Stimulated activated CD8-positive, alpha-beta memory T cell treated with anti-CD3 and anti-CD28 coated beads, Interleukin-7, amount 100 ng/mL, for 1 hour (primary cell): ENCODE measurements at places on chromosomes 2 and 18.

DNA sequence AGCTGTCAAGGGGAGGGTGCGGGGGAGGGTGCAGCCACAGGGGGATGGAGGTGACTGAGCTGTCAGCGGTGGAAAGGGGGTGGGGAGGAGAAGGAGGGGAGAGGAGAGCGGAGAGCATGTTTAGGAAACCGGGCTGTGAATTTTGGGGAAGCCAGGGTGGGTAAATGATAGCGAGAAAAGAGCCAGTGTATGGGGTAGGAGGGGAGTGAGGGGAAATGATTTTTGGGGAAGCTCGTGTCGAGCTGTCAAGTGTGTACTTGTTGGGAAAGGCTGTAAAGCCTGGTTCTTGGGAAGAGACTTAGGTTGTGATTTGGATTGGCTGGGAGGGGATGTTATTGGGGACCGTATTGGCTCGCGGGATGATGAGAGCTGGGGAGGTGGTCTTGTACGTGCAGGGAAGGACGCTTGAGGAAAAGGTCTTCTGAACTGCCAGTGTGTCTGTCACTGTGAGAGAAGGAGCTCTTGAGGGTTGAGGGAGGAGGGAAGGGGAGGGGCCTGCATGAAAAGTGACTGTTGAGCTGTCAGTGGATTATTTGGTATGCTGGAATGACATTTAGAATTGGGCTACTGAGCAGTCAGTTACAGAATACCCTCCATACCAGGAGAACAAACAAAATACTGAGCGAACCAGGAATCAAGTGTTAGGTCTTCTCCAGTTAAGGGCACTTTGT, 1.0 kb downstream of the UBR3 start:
- DNase-seq = peak; percentile 21

DNA sequence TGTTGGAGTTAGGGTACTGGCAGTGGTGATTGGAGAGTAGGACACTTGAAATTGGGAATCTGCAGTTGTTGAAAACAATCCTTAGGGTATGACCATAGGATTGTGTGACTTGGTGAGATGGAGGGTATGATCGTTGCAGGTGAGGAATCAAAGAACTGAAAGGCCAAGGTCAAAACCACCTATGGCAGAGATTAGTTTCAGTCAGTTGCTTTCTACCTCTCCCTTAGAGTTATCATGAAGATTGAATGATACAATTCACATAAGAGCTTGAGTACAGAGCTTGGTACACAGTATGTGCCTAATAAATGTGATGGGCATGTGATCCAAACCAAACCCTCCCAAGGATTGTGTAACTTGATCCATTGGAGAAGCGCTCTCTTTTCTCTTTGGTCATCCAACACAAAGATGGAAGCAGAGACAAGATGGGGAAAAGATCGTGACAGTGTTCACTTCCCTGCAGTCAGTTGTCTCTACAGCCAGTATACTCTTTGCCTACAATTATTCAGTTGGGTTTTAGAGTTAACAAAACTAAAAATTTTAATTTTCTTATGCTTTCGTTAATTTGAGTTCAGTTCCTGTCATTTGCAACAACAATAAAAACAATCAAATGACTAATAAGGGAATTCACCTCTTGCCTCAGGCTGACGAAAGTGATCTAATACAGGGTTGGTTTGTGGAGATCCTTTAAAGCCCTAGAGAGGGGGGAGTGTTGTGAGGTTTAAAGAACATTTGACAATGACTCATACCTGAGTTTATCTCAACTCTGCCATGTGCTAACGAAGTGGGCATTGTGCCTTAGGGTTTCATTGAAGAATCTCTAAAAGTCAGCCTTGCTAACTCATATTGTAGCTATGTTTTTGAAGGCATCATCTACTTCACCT, 14.8 kb upstream of the SMAD2 start:
- DNase-seq = no peak

DNA sequence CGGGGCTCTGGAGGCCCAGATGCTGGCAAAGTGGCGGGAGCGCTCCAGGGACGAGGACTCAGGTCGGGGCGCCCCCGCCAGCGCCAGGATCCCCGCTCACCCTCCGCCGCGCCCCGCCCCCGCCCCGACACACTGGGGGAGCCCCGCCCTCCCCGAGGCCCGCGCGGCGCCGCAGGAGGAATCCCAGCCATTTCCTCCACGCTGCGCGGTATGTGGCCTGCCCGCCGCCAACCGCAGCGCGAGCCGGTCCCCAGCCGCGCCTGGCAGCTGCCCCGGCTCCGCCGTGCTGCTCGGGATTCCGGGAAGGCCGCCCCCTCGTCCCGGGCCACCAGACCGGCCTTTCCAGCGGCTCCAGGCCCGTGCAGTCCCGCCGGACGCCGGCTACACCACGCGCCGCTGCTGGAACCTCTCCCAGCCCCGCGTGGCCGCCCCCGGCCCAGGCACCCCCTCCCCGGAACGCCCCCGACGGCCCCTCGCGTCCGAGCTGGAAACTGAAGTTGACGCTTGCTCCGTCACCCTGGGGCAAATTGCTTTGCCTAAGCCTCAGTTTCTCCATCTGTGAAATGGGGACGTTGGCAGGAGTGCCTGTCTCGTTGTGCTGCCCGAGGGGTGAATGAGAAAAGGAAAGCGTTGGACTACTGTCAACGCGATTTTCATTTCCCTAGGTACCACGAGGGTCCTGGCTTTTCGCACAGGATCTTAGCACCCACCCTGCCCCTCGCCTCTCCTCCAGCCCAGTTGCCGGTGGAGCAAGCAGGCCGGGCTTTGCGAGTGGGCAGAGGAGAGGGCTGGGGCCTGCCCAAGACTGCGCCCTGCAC, 53.6 kb downstream of the PKDCC start:
- DNase-seq = peak; percentile 40

GRCh38 chr18:45926085-45926484, 41.0 kb downstream of the EPG5 start:
- no peak for DNase-seq

DNA sequence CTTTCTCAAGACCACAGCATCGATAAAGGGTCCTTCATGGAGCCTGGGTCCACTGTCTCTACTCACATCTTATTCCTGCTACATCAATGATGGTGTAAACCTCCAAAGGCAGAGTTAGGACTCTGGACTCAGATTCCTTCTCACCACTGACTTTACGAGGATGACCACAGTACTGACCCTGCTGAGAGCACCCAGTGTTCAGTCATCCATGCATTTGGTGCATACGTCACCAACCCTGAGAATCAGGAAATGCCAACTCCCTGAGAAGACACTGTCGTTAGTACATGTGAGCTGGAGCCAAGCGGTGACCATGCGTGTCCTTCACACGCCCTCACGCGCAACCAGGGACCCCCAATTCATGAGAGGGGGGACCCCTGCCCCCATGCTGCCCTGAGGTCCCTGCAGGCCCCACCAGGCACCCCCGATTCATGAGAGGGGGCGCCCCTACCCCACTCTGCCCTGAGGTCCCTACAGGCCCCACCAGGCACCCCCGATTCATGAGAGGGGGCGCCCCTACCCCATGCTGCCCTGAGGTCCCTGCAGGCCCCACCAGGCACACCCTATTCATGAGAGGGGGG, 178.4 kb upstream of the TPO start:
- DNase-seq = no peak
